ENCODE measurements at places on chromosomes 2 and 18. TPM values are rescaled to one million over a fixed set of nuclear protein-coding genes. Genes with fewer than 3 reads are reported as not detected.

The SNORC gene
- 1.8 TPM for total RNA-seq

DNA sequence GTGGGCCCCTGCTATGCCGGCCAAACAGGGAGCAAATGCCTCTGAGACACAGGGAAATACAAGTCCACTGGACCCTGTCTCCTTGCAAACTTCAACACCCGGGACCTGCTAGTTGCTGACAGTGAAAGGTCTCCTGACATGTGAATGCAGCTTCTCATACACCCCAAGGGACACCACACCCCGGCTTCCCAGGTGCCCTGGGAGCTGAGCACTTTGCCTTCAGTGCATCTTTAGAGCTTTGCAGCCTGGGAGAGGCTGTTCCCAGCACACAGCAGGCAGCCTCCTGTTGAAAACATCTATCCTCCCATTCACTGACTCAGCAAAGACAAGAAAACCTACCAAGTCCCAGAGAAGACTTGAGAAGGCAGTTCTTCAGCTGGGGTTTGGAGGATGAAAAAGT, 143.4 kb downstream of the COL6A3 start:
- H3K36me3 ChIP-seq: no peaks in the 10 kb centered on the region
- DNase-seq: no peak
- no peak overlapping the region for H3K4me3 ChIP-seq
- no peak overlapping the region for H3K27ac ChIP-seq

The GALR1 gene
- total RNA-seq: 4.0 TPM

The LRRC30 gene
- total RNA-seq: not detected

GRCh38 chr2:100906679-100907078, 86.7 kb downstream of the NPAS2 start:
- H3K27ac ChIP-seq: no peak overlapping the region
- peaks cover 7% of the 10 kb centered on the region for H3K27me3 ChIP-seq
- H3K4me1 ChIP-seq: no peaks in the 10 kb centered on the region
- H3K36me3 ChIP-seq: no peaks in the 10 kb centered on the region
- DNase-seq: no peak

The SOWAHC gene
- total RNA-seq: 12.1 TPM

The DOK6 gene
- total RNA-seq: 7.0 TPM

DNA sequence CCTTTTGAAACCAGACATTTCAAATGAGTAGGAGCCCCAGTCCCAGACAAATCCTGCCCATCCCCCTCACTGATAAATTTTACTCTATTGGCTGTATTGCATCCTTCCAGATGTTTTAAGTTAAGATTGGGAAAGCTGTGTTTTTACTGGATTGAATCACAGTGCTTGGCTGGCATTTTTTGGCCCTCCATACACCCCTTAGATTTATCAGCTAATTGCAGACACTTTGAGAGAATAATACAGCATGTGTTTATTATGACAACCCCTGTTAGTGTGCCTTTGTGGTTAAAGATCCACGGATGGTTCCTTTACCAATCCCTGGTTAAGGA, 74.9 kb downstream of the ANTXR1 start:
- H3K27me3 ChIP-seq: no peaks in the 10 kb centered on the region
- DNase-seq: no peak
- no peaks in the 10 kb centered on the region for H3K4me1 ChIP-seq
- H3K27ac ChIP-seq: no peak overlapping the region
- H3K4me3 ChIP-seq: no peak overlapping the region

DNA sequence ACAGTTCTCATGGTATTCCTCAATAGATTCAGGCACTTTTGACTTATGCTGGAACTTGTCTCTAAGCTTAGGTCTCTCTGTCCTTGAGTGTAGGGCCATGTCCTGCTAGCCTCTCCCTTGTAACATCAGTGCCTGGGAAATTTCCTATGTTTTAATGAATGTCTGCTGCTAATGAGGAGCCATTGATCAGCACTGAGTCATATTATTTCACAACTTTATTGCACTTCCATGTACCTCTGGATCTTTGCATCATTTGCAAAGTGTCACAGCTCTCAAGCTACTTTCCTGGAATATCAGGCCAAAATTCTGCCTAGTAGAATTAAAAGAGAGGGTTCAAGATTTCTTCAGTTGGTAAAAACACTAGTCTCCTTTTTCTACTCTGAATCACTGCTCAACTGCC, 102.5 kb downstream of the GAREM1 start:
- H3K4me3 ChIP-seq: no peak overlapping the region
- H3K27ac ChIP-seq: peak overlapping the region; percentile 43
- H3K36me3 ChIP-seq: no peaks in the 10 kb centered on the region
- peaks cover 32% of the 10 kb centered on the region for H3K4me1 ChIP-seq

The ERICH2 gene
- total RNA-seq: 1.1 TPM

The TACR1 gene
- 0.73 TPM for total RNA-seq

- DNase-seq: no peak
- no peaks in the 10 kb centered on the region for H3K36me3 ChIP-seq
- H3K27ac ChIP-seq: no peak overlapping the region
- H3K27me3 ChIP-seq: peaks cover 8% of the 10 kb centered on the region
- H3K4me3 ChIP-seq: no peak overlapping the region
- H3K4me1 ChIP-seq: peaks cover 1% of the 10 kb centered on the region
Observed at GRCh38 chr2:152012697-152013096, 86.1 kb downstream of the CACNB4 start.

The NFU1 gene
- total RNA-seq: 44.1 TPM

DNA sequence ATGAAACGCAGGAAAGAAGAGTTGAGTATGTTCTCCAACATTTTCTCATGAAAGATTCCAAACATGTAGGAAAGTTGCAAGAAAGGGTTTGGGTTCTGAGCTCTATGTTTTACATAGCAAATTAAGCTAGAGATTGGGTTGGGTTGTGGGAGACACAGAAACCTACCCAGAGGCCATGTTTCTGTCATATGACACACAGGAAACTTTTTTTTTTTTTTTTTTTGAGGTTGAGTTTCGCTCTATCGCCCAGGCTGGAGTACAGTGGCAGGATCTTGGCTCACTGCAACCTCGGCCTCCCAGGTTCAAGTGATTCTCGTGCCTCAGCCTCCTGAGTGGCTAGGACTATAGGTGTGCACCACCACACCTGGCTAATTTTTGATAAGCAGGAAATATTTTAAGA, 57.6 kb downstream of the DOCK10 start:
- no peaks in the 10 kb centered on the region for H3K36me3 ChIP-seq
- DNase-seq: no peak
- H3K4me1 ChIP-seq: peaks cover 8% of the 10 kb centered on the region

The PRLH gene
- not detected for total RNA-seq

The SNTG2 gene
- total RNA-seq: 0.50 TPM
